ENCODE measurements at places on chromosomes 12 and 14. TPM values are rescaled to one million over a fixed set of nuclear protein-coding genes. Genes with fewer than 3 reads are reported as not detected.

Gene GLT8D2
- polyA plus RNA-seq = 15.7 TPM

Gene LRFN5
- polyA plus RNA-seq = 8.4 TPM

Gene BAZ1A
- 33.4 TPM for polyA plus RNA-seq

Gene SLC6A12
- 14.0 TPM for polyA plus RNA-seq

Gene VPS37B
- 22.4 TPM for polyA plus RNA-seq

Gene LALBA
- polyA plus RNA-seq = not detected

GRCh38 chr12:117042862-117043261 is 56.4 kb downstream of the TESC start:
- no peak for DNase-seq

DNA sequence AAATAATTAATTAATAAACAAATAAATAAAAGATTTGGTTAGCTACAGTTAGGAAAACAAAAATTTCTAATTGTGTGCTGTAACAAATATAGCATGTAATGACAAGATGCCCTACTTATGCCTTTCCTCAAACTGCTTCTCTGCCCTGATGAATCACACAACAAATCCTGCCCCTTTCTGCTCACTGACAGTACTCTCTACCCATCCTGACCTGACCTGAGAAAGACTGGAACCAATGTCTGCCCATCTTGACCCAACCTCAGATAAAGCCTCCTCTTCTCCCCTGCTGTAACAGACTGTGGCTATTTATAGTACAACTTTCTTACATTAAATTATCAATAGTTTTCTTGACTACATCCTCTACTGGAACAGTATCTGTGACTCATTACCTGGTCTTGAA is 43.7 kb downstream of the PPP1R13B start:
- DNase-seq = no peak

GRCh38 chr12:916240-916639 is 33.3 kb downstream of the RAD52 start:
- peak; percentile 31 for DNase-seq

- no peak for DNase-seq
Observed at GRCh38 chr12:108967869-108968540, 52.9 kb downstream of the SVOP start.

GRCh38 chr12:24414480-24414879 is 465.0 kb upstream of the SOX5 start:
- DNase-seq = no peak

GRCh38 chr12:132205271-132206045 is 61.2 kb downstream of the NOC4L start:
- no peak for DNase-seq

DNA sequence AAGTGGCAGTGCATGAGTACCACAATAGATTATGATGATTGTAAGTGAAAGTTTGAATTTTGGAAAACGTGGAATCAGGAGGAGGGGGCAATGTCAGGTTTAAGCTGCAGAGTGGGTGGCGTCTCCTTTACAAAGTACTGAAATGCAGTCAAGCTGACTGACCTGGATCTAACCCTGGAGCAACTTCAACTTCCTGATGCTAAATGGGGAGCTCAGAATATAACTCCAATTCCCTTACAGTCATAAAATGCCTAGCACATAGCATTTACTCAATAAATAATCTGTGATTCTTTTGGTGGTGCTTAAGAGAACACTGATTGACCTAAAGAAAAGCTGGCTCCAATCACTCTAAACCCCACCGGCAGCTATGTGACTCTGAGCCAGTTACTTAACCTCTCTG is 38.5 kb downstream of the CCDC60 start:
- DNase-seq = no peak

DNA sequence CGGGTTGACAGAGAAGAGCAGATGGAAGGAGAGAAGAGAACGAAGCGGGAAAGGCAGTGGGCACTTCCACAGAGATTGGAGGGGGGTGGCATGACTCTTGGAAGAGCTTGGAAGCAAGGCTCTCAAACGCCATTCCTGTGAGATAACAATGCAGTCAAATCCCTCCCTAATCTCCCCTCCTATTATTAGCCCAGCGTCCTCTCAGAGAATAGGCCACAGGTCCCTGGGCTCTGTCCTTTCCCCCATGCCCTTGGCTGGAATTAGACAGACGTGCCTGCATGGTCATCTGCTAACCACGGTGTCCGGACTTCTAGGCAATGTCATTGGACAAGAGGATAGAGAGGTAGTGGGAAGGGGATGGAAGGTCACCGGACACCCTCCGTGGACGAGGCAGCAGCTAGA is 8.0 kb upstream of the MYH7 start:
- no peak for DNase-seq

- DNase-seq = no peak
Observed at GRCh38 chr14:92484132-92484823, 29.3 kb upstream of the RIN3 start.

DNA sequence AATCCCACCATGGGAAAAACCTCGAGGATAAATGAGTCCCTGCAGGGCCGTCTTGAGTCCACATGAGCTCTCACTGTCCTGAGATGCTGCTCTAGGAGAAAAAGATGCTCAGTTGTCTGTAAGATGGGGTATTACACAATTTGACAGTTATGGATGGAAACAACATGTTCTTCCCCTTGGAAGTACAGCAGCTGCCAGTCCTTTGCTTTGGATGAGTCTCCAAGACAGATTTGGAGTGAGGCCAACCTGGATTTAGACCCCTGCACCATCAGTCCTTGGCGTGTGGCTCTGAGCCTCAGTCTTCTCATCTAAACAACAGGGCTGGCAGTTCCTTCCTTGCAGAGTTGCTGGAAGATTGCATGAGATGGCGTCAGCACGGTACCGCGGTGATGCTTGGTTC is 309.1 kb upstream of the FKBP4 start:
- DNase-seq = no peak

- DNase-seq = no peak
Observed at GRCh38 chr12:102543494-102544485, 63.4 kb upstream of the IGF1 start.

- no peak for DNase-seq
Observed at GRCh38 chr12:7624478-7624877, 41.2 kb downstream of the APOBEC1 start.

DNA sequence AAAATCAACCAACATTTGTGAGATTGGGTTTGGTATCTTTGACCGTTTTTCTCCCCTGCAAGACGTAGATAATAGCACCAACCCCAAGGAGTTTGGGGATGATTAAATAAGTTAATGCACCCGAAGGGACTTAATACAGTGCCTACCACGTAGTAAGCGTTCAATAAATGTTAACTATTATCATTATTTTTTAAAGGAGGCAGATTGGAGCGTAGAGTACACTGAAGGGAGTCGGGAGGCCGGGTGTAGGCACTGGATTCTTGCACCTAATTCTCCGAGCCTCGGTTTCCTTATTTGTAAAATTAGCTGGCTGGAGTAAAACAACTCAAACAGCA is 367 bp upstream of the FRS2 start:
- no peak for DNase-seq

DNA sequence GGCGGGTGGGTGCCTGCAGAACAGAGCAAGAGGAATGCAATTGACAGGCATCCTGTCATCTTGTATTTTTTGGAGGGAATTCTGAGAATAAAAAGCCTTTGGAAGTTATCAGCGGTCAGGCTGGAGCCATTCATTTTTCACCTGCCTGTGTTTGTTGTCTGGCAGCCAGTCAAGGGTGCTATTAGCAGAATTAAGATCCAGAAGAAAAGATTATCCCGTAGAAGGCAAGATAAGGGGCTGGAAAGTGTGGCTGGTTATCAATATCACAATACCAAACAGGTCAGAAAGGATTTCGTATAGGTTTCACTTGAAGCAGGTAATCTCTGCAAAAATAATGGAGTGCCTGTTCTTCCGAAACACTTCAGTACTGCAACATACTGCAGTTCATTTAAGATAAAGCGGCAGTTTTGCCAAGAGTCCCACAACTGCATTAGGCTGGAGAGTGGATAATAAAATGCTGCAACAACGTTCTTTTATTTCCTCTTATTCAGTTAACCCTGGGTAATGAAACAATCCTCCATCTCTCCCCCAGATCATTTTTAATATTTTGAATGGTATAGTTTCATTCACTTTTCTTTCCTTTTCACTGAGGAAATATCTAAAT is 171.2 kb upstream of the CDKN3 start:
- DNase-seq = no peak

- no peak for DNase-seq
Observed at GRCh38 chr14:93936245-93936644, 9.1 kb downstream of the FAM181A start.

GRCh38 chr12:1435456-1435855 is 158.9 kb downstream of the FBXL14 start:
- no peak for DNase-seq

DNA sequence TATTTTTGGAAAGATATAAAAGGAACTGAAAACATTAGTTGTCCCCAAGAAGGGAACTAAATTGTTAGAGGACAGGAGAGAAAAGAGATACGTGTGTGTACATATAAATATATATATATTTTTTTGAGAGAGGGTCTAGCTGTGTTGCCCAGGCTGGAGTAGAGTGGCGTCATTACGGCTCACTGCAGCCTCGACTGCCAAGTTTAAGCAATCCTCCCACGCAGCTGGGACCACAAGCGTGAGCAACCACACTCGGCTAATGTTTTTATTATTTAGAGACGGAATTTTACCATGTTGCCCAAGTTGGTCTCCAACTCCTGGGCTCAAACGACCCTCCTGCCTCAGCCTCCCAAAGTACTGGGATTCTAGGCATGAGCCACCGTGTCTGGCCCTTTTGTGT is 16.2 kb upstream of the NOP2 start:
- no peak for DNase-seq
